ENCODE measurements at places on chromosomes 4 and X.
A peak's percentile ranks its signal among the peaks of the same experiment; 100 is the strongest.

DNA sequence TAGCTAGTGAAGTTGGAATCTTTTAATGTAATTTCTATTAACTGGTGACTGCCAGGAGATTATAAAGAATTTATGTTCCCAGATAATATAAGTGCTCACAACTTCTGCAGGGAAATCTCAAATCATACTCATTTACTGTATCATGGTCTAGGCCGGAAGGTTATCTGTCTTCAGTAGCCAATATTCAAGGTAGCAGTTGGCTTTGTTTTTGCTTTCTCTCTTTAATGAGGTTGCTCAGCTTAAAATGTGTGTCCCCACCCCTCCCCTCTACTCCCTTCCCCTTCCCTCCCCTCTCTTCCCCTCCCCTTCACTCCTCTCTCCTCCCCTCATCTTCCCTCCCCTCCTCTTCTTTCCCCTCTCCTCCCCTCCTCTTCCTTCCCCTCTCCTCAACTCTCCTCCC, 117.6 kb downstream of the HPGD start:
- no peak for DNase-seq

DNA sequence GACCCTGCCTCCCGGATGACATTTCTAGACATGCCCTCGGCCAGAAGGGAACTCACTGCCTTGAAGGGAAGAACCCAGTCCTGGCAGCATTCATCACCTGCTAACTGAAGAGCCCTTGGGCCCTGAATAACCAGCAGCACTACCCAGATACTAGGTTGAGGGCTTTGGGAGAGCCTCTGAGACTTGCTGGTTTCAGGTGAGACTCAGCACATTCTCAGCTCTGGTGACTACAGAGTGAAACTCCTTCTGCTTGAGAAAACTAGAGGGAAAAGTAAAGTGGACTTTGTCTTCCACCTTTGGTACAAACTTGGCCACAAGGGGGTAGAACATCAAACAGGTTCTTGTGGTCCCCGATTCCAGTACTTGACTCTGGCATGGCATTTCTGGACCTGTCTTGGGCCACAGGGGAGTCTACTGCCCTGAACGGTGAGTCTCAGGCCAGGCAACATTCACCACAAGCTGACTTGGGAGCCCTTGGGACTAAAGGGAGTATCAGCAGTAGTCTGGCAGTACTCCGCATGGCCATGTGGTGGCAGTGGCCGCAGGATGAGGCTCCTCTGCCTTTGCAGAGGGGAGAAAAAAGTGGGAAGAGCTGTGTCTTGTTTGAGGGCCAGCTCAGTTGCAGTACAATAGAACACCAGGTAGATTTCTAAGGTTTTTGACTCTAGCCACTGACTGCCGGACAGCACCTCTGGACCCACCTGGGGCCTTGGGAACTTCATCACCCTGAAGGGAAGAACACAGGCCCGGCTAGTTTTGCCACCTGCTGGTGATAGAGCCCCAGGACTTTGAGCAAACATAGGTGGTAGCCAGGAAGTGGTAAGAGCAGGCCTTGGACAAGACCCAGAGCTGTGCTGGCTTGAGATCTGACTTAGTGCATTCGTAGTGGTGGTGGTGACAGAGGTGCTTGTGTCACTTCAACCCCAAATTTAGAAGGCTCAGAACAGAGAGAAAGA, 414.8 kb downstream of the OPHN1 start:
- DNase-seq, result no peak

GRCh38 chrX:45001048-45001447, 128.1 kb downstream of the KDM6A start:
- no peak for DNase-seq

GRCh38 chrX:23953908-23954269, 46.1 kb downstream of the CXorf58 start:
- DNase-seq, result peak; percentile 27

DNA sequence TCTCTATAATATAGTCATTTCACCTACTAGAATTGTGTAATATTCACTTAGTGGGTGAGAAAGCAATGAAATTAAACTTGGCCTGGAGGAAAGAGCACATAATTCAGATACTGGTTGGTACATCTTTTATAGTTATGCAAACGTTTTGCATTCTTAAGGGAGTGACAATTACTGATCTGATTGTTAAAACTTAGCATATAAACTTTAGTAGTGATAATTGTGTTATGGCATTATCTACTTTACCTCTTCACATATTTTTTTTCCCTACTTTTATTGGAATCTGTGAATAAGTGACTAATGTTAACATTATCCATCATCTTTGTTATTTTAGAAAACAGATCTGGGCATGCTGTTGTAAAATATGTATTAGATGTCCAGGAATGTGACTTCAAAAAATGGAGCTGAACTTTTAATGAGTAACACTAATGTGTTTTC, 217.4 kb upstream of the GIMD1 start:
- DNase-seq, result no peak

GRCh38 chrX:7147413-7147977, at the start of gene STS:
TSS of gene STS (plus strand) at chrX:7147712. CDS start at chrX:7253200, 105,488 bp downstream.
- peak; percentile 59 for DNase-seq

DNA sequence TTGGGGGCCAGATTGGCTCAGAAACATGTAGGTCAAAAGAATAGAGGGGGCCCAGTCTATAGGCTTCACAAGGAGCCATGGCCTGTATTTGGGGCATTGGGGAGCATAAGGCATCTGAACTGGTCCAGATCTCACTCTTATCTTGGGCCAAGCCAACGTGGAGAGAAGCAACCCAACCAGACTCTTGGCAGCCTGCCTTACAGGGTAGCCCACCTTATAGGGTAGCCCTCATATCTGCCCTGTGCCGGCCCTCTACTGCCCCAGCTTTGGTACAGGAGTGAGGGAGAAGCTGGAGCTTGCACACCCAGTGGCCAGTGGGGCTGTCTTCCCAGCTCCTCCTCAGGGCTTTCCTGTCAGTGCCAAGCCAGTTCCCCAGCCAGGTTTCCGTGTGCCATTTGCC, 142.2 kb downstream of the AMMECR1 start:
- DNase-seq, result no peak

- DNase-seq, result no peak
Measured at GRCh38 chr4:118743867-118744266, 58.7 kb downstream of the METTL14 start.

GRCh38 chrX:138026211-138026610, 460.3 kb downstream of the ZIC3 start:
- DNase-seq, result no peak

DNA sequence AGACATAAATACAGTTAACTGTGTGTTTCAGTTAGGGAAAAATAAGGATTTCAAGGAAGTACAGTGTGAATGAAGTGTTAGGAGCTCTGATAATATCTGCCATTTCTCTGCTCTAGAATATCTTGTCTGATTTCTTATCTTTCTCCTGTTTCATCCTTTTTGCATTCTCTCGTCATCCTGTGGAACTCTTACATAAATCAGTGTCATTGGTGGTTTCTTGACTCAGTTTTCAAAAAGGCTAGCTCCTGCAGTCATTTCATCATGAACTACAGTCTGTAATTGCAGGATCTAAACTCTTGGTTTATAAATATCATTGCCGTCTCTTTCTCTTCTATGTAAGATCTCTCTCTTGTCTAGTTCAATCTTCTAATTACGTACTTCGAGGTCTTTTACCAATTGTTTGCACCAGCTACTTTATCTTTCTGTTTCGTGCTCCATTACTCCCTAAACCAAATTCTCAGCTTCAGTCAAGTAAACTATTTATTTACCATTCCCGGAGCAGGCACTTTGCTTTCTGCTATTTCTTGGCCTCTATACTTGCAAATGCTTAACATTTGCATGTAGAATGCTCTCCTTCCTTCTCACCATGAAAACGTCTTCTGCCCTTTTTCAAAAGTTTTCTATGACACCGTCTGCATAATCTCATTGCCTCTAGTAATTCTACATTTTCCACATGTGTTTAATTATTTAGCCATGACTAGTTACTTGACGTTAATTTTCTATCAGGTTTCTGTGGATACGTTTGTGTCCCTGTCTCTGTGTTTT, 294.0 kb downstream of the TENM3 start:
- no peak for DNase-seq

GRCh38 chr4:127134490-127134889, 498.3 kb upstream of the INTU start:
- DNase-seq, result no peak

Measured in CD4-positive, alpha-beta T cell (primary cell).